Endothelial cell of umbilical vein (primary cell): ENCODE measurements at places on chromosomes 12 and 14. TPM values are rescaled to one million over a fixed set of nuclear protein-coding genes. Genes with fewer than 3 reads are reported as not detected.

METTL17 gene
- total RNA-seq, result 50.2 and 60.6 TPM in 2 replicates

MAP1LC3B2 gene
- 4.1 TPM in 1 of 2 replicates, not detected in the other for total RNA-seq

COQ6 gene
- total RNA-seq, result 20.3 and 20.7 TPM in 2 replicates

ABCC9 gene
- not detected in 2 replicates for total RNA-seq

MLF2 gene
- total RNA-seq, result 136 and 147 TPM in 2 replicates

CDCA3 gene
- 44.3 and 44.8 TPM in 2 replicates for total RNA-seq

TAS2R50 gene
- 1.5 and 1.6 TPM in 2 replicates for total RNA-seq

RAD9B gene
- 0.15 TPM in 1 of 2 replicates, not detected in the other for total RNA-seq

HSPA2 gene
- 8.2 and 11.4 TPM in 2 replicates for total RNA-seq

DAO gene
- total RNA-seq, result not detected in 2 replicates
